Epithelial cell of esophagus (primary cell): ENCODE measurements at places on chromosomes 3 and 15.

DNA sequence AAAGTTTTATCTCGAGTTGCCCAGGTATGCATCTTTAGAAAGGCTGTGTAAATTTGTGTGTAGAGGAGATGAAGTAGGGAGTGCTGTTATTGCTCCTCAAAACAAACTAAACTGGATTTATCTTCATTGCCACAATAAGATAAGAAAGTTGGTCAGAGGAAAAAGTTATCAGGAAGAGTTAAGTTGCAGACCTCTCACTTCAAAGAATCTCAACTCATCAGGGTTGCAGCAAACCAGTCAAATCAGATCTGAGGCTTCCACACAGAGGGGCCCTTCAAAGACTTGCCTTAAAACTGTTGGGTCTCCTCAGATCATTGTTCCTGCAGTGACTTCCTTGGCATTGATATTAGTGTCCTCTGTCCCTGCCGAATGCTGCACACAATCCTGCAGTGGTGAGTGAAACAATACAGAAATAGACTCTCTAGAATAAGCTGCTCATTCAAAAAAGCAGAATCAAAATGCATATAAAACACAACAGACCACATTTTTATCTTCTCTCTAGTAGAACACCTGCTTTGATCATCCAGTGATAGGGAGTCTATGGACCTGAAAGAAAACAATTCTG is 191.2 kb upstream of the CBLB start:
- no peak for DNase-seq

- no peak for DNase-seq
These were observed 886.0 kb downstream of the TUSC7 start for GRCh38 chr3:117595615-117596014.

DNA sequence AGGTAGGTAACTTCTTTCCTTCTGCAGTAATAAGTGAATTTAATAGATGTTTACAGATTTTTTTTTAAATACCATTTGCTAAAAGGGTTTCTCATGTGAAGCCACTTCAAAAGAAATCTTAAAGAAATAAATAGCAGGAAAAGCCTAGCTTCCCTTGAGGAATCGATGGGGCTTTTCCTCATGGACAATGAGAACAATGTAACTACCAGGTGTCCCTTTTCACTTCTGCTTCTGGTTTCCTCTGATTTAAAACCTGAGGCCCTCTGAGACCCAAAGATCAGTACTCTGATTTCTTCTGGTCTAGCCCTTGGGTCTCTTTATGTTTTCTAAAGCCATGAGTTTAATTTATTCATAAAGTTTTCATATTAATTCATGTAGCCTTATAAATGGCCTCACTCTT is 13.1 kb upstream of the TMEM42 start:
- DNase-seq, result no peak

GRCh38 chr3:15286022-15286421 is 46.4 kb downstream of the SH3BP5 start:
- DNase-seq, result no peak

DNA sequence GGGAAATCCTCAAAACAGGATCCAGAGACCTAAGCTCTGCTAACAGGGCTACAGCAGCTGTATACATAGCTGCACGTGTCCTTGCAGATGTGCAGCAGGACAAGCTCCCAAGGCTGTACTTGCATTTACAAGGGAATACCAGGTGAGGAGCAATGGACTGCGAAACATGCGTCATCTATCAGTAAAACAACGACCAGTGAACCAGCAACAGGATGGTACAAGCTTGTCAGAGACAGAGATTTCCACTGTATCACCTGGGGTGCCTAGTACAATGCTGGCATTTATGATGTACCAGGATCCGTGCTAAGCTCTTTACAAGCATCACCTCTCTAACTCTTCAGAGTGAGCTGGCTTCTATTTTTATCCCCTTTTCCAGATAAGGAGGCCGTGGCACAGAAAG is 227.3 kb downstream of the FOXP1 start:
- DNase-seq, result no peak

GRCh38 chr3:128430301-128430700 is 36.4 kb downstream of the DNAJB8 start:
- no peak for DNase-seq

DNA sequence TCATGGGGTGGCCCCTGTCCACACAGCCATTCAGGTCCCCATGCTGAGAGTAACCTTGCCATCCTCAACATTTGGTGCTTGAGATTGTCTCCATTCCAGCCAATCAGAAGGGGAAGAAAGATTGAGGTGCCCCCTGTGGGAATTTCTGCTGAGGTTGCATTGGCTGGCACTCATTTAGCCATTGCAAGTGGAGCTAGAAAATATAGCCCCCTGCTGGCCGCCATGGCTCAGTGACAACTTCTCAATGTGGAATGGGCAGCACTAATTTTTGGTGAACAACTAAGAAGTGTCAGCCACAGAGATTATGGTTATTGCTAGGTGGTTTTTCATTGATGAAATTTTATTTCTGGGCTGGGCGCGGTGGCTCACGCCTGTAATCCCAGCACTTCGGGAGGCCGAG is 22.0 kb downstream of the COL6A6 start:
- DNase-seq, result peak; percentile 62

DNA sequence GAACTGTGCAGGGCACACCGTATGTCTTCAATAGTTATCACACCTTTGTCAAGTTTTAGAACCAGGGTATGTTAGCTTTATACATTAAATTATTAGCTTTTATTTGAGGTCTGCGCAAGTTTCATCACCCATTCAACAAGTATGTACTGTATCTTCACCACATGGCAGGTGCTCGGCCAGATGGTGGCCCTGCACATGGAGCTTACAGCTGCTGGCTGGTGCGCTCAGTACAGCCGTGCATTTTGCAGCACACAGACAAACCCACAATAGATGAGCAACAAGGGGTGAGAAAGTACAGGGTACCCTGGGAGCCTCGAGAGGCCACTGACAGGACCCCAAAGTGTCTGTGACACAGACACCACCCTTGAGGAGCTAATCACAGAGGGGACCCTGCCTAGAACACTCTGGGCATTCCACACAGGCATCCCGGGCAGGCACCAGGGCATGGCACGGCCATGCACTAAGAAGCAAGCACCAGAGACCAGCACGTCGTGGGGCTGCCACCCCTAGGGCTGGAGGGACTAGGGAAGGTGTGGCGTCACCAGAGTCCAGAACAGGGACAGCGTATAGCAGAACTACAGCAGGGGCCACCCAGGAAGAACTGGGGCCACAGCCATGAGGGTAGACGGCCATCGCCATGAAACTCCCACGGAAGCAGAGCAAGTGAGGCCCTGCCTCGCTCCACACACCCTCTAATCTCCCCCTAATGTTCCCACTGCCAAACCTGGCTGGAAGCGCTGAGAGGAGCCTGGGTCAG is 27.4 kb downstream of the ZXDC start:
- DNase-seq, result no peak

DNA sequence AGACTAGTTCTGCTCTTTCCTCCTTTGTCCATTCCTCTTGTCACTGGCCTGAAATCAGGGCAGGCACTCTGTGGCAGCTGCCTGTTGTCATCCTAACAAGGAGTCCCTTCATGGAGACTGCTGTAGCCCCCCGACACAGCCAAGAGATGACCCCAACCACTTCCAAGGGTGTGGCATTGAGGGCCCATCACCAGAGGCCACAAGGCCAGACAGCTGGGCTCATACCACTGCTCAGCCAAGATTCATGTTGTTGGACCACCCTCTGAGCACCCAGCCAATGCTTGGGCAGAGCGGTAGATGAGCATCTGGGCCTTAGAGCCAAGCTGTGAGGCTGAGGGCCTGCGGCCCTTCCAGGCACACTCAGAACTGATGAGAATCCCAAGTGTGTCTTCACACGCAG is 85.4 kb downstream of the EPHB1 start:
- DNase-seq, result no peak

GRCh38 chr15:97837896-97838295 is 122.6 kb upstream of the ARRDC4 start:
- DNase-seq, result no peak

GRCh38 chr3:135905058-135905724 is 60.3 kb upstream of the PPP2R3A start:
- peak; percentile 57 for DNase-seq

- no peak for DNase-seq
These were observed 82.6 kb downstream of the LRRK1 start for GRCh38 chr15:101001796-101002195.

GRCh38 chr3:66863205-66864111 is 134.6 kb upstream of the KBTBD8 start:
- no peak for DNase-seq

DNA sequence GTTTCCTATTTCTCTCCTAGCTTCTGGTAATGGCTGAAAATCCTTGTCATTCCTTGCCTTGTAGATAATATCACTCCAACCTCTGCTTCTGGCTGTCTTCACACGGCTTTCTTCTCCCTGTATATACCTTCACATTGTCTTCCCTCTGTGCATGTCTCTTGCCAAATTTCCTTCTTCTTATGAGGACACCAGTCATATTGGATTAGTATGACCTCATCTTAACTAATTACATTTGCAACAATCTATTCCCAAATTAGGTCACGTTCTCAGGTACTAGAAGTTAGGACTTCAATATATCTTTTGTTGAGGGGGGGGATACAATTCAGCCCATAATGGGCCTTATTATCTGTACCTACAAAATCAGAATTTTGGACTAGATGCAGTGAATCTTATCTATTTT is 417.4 kb downstream of the PLCL2 start:
- DNase-seq, result no peak
